ENCODE measurements at places on chromosomes 3 and 15.
A peak's percentile ranks its signal among the peaks of the same experiment; 100 is the strongest.

DNA sequence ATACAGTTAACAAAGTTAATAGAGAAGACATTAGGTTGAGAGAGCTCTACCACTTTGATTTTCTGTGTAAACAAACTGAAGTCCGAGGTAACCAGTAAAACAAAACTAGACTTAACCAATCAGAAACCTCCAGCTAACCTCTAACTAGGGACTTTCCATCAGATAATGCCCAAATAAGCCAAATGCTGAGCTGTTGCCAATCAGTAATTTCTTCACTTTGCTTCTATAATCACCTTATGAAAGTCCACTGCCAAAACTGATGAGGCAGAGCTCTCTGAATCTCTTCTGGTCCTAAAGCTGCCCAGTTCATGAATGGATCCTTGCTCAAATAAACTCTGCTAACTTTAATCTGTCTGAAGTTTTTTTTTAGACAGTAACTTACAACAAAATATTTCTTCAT is 448.0 kb upstream of the NECTIN3 start:
- no peak for DNase-seq

- DNase-seq: peak; percentile 47
Observed at GRCh38 chr3:188200481-188200880, 46.5 kb downstream of the LPP start.

GRCh38 chr15:90067953-90068606 is 34.2 kb downstream of the IDH2 start:
- DNase-seq: no peak

DNA sequence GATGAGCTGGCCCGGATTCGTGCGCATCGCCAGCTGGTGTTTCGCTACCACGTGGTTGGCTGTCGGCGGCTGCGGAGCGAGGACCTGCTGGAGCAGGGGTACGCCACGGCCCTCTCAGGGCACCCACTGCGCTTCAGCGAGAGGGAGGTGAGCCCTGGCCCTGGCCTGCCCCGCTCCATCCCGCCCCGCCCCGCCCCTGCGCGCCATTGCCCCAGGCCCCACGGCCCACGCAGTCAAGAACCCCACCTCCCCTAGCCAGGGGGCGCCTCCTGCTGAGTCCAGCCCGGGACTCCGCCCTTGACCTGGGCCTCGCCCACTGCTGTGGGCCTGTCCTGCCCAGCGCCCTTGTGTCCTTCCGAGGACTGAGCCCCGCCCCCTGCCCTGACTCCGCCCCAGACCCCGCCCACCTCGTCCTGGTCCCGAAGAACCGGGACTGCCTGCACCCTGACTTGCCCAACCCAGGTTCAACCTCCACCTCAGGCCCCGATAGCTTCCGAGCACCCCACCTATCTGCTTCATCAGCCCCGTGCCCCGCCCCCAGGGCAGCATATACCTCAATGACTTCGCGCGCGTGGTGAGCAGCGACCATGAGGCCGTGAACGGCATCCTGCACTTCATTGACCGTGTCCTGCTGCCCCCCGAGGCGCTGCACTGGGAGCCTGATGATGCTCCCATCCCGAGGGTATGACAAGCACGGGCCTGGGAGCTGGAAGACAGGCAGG is 14.8 kb downstream of the NT5DC2 start:
- DNase-seq: no peak

DNA sequence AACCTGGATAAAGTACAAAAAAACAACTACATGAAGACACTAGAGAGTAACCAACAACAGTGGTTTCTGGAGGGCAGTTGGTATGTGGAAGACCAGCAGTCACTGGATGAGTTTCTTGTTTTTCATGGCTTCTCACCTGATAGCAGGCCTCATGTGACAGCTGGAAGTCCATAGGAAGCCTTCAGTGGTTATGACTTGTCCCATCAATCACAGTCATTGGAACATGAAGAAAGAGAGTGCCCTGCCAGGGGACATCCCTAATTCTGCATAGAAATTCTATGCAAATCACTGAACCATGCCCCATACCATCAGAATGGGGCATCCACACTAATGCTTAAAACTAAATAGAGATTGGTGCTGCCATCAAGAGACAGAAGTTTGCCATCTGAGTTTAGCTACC is 81.6 kb downstream of the AKAP13 start:
- no peak for DNase-seq

GRCh38 chr3:134419214-134419959 is 45.1 kb upstream of the AMOTL2 start:
- no peak for DNase-seq

- DNase-seq: no peak
Observed at GRCh38 chr3:27721717-27722564, at the start of gene EOMES. EOMES (minus strand) TSS chr3:27722323; CDS start chr3:27722294, 29 bp downstream.

DNA sequence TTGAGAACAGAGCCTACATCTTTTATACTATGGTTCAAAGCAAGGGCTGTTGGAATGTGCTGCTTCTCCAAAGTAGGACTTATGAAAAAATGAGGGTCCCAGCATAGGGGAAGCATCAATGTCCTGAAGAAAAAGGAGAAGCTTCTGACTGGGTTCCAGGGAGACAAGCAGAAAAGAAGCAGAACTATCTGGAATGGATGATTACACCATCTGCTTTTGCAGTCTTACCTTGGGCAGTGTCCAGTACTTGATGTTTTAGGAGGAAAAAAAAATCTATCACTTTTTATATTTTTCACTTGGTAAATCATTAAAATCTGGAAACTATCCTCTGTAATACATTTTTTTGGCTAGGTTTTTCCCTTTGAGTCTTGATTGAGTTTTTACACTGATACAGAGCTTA is 57.9 kb upstream of the DPH6 start:
- no peak for DNase-seq

DNA sequence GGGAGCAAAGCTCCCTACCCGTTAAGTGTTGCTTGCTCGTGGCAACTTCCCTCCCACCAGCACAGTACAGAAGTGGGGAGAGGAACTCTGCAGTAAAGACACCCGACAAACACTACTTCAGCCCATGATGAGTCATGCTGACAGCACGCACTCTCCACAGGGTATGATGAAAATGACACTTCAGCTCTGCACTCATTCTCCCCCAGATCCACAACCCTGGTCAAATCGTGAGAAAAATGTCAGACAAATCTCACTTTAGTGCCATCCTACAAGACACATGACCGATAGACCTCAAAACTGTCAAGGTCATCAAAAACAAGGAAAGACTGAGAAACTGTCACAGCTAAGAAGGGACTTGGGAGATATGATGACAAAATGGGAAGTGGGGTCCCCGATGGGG is 278.9 kb downstream of the OCA2 start:
- DNase-seq: no peak

Data from inflammatory macrophage (primary cell).